ENCODE measurements at places on chromosomes 16 and 17.

GRCh38 chr16:66899310-66899944 is 19.1 kb downstream of the PDP2 start:
- DNase-seq = no peak

DNA sequence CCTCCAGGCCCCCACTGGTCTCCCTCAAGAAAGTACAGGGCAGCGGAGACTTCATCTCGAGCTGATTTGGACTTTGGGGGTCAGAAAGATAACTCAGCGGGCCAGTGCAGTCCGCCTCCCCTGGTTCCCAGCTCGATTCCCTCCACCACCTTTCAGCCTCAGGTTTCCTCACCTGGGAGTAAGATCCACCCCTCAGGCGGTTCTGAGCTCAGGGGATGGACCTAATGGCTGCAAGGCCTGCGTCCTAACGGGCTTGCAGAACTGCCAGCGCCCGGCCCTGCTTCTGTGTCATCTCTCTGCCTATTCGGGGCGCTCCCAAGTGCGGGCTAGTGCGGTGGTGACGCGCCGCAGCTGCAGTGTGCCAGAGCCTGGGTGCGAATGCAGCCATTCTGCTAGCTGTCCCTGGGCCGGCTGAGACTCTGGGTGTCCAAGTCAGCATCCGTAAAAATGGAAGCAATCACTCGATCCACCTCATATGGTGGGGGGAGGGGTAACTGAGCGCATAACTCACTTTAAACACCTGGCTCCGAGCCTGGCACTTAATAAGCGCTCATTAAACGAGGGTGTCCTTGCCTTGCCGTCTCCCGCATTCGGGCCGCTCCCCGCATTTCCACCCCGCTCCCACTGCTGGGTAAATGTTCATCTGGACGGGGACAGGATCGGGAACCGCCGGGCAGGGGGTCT is 129.6 kb upstream of the LHX1 start:
- DNase-seq = no peak

GRCh38 chr17:36611345-36612072 is 10.1 kb downstream of the MRM1 start:
- no peak for DNase-seq

DNA sequence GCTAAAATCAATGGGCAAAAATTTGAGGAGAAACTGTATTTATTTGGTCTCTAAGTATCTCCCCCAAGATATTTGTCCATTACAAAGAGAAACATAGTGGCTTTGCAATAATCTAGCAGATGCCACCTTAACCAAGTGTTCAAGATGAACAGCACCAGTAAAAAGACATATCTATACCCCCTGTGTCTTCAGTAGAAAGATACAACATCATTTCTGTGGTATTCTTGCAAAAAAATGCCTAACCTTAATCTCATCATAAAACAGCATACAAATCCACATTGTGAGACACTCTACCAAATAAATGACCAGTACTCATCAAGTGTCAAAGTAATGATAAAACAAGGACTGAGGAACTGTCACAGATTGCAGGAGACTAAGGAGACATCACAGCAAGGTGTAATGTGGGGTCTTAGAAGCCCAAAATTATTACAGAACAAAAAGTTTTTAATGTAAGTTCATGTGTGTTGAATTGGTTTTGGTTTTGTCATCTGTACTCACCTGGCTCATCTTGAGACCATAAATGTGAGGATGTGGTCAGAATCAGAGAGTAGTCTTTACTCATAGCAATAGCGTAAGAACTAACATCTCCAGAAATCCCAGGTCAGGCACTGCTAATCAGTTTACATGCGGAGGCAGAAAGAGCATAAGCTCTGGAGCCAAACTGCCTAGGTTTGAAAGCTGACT is 77.2 kb downstream of the AATF start:
- no peak for DNase-seq

GRCh38 chr16:6377956-6378355 is 954.7 kb upstream of the RBFOX1 start:
- DNase-seq = no peak

GRCh38 chr17:77466140-77466539 is 325.4 kb downstream of the SEC14L1 start:
- DNase-seq = no peak

DNA sequence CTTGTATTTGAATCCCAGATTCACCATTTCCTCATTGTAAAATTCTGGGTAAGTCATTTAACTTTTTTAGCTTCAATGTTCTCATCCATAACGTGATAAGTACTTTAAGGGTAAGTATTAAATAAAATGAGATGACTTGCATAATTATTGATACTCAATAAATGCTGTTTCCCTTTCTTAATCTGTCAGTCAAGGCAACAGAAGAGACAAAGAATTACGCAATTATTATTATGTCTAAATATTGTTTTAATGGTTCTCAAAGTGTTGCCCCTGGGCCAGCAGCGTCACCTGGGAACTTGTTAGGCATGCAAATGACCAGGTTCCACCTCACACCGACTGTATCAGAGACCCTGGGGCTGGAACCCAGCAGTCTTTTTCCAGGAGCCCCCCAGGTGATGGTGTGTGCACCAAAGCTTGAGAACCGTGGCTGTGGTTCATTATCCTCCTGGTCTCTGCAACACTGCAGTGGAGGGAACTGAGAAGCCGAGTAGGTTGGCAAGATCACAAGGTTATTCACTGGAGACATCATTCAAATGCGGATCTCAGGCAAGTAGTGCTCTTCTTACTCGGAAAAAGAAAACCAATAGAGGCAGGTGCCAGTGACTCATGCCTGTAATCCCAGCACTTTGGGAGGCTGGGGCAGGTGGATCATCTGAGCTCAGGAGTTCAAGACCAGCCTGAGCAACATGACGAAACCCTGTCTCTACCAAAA is 43.5 kb downstream of the LYRM9 start:
- DNase-seq = no peak

GRCh38 chr16:53984936-53985335 is 281.0 kb downstream of the FTO start:
- DNase-seq = no peak

GRCh38 chr16:61770301-61770700 is 265.9 kb downstream of the CDH8 start:
- no peak for DNase-seq

- no peak for DNase-seq
Observed at GRCh38 chr16:12826559-12826958, 22.9 kb upstream of the CPPED1 start.

GRCh38 chr17:14070344-14070984 is 1.2 kb downstream of the COX10 start:
- no peak for DNase-seq

- DNase-seq = no peak
Observed at GRCh38 chr17:4178651-4179050, 35.7 kb downstream of the CYB5D2 start.

- DNase-seq = no peak
Observed at GRCh38 chr16:69325784-69326171, 4.6 kb downstream of the PDF start.

- DNase-seq = no peak
Observed at GRCh38 chr17:74799097-74799496, 23.0 kb upstream of the NAT9 start.

Measured in CMK (cell line).